ENCODE measurements at places on chromosomes 7 and 10.

DNA sequence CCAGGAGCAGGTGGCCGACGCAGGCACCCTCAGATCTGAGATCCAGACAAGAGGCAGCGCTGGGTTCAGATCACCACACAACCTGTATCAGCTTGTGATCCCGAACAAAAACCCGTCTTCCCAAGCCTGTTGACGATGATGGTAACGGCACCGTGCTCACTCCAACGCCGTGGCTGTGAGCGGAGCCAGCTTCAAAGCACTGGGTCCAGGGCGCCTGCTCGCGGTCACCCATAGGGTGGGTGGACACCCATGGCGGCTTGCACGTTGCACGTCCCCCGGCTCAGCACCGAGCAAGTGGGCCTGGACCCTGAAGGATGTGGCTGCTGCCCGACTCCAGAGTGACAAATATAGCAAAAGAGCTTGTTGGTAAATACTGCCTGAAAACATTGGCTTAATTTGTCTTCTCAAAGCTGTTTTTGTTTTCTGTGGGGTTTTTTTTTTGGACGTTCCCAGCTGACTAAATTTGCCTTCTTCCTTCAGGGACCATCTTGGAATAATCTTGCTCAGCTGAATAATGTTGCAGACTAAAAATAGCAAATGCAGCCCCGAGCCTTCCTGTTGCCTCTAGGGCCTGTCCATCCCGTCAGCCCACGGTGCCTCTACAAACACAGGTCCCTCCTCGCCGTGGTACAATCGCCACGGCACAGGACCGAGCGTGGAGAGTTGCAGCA lies 41.0 kb downstream of the FOXK1 start:
- DNase-seq: no peak

- DNase-seq: no peak
Observed at GRCh38 chr10:127414024-127414423, 135.1 kb upstream of the NPS start.

DNA sequence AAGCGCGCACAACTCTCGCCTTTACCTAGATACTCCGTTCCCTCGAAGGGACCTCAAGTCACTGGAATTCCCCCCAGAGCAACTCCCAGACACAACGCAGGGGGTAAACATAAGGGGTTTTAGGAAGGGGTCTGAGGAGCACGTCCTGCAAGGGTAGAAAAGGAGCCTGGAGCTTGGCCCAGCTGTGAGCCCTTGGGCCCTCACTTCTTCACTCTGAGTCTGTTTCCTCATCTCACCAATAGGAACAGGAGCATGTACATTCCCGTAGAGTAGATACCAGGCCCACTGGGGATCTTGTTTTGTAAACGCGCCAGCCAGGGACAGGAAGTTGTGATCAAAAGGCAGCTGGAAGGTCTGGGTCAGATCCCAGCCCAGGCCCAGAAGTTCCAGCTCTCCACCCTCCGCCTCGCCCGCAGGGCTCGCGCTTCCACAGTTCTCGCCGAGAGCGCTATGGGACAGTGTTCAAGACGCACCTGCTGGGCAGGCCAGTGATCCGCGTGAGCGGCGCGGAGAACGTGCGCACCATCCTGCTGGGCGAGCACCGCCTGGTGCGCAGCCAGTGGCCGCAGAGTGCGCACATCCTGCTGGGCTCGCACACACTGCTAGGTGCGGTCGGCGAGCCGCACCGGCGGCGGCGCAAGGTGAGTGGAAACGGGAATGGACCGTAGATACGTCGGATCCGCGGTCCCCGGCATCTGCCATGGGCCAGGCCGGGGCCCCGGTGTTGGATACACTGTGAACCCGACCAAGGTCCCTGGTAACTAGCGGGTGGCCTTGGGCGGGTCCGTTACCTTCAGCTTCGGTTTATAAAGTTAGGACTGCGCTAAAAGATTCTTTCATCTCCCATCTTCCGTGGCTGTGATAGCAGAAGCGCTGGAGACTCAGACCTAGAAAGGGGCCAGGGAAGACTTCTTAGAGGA lies 1.3 kb downstream of the CYP26C1 start:
- no peak for DNase-seq

GRCh38 chr7:4261601-4261960 lies 420.5 kb upstream of the FOXK1 start:
- no peak for DNase-seq

- no peak for DNase-seq
Observed at GRCh38 chr7:81445462-81445861, 324.4 kb downstream of the HGF start.

DNA sequence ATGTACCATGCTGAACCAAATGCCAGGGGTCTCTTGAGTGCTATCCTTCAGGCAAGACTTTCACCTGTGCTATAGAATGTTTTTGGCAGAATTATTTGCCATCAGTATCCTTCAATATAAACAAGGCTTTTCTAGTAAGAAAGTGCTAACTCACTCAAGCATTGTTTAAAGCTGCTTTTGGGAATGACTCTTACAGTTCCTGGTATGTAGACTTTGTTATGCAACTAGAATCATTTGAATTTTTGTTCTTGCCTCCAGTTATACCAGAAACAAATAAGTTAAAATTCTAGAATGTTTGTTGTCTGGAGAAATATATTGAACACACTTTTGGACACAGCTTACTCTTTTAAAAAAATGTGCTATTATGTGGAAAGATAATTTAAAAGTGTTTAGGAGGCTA lies 39.5 kb upstream of the RTKN2 start:
- no peak for DNase-seq

DNA sequence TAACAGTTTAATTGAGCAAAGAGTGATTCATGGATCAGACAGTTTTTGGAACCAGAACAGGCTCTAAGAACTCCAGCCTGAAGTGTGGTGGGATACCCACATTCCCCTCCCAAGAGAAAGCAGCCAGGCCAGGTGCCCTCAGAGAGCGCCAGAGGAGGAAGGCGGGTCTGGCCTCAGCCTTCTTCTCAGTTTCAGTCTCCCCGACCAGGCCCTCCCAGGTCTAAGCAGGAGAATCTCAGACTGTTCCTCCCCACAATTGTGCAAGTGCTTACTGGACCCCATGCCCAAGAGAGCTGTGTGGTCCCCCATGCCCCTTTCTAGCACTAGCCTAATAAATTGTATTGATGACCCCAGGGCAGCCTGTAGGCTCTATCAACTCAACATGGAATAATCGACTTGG lies 25.6 kb downstream of the PPIF start:
- DNase-seq: no peak

GRCh38 chr10:127736222-127736914 lies 617 bp upstream of the FOXI2 start:
- no peak for DNase-seq

DNA sequence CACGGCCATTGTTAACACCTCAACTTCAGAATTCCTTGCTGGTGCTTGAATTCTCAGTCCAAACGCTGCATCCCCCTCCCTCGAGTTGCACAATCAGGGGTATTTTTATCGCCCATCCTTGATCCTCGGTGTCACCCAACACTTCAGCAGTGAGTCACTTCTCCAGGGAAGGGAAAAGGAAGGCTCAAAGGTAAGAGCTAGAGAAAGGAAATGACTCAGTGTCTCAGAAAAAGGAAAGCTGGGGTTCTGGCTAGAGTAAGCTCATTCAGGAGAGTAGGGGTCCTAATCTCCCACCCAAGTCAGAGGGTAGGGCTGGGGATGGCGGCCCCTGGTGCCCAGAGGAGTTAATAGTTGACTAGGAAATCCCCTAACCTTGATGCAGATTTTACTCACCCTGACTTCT lies 39.8 kb upstream of the TRIM8 start:
- no peak for DNase-seq

- DNase-seq: no peak
Observed at GRCh38 chr7:8762803-8763202, 329.4 kb downstream of the NXPH1 start.

- DNase-seq: no peak
Observed at GRCh38 chr10:86345859-86346798, 20.5 kb downstream of the GRID1 start.

GRCh38 chr7:139654276-139655181 lies 123.3 kb downstream of the HIPK2 start:
- DNase-seq: no peak

DNA sequence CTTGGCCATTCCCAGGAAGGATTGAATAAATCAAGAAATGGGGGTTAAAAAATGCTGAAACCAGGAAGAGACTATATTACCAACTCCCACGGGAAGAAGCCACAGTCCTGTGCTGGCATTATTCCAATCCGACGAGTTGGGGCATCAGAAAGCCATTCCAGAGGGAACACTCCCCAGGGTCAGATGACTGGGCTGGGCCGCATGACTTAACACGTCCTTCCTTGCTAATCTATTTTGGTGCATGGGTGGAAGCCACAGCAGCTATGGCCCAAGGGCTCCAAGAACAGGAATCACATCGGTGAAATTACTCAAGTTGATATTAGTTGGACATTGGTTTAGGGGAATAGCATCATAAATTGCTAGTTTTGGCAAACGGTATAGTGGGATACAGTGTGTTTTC lies 592.9 kb upstream of the NRP1 start:
- no peak for DNase-seq

GRCh38 chr7:141679014-141679413 lies 23.0 kb downstream of the DENND11 start:
- no peak for DNase-seq

GRCh38 chr10:68598978-68599770 lies 39.0 kb downstream of the TET1 start:
- DNase-seq: no peak

DNA sequence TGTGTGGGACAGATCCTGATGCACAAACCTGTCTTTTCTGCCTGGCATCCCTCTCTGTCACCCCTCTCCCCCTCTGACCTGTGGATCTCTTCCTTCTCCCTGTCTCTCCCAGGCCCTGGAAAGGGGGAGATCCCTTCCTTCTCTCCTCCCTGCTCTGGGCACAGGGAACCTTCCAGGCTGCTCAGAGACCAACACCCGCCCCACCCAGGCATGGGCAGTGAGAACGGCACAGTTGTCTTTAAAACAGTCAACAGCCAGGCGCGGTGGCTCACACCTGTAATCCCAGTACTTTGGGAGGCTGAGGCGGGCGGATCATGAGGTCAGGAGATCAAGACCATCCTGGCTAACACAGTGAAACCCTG lies 34.7 kb downstream of the KCNH2 start:
- no peak for DNase-seq

- no peak for DNase-seq
Observed at GRCh38 chr10:58795560-58795959, 282.9 kb downstream of the BICC1 start.

Measured in AML-193 (cell line).